ENCODE measurements at places on chromosomes 13 and 19. TPM values are rescaled to one million over a fixed set of nuclear protein-coding genes. Genes with fewer than 3 reads are reported as not detected.
A peak's percentile ranks its signal among the peaks of the same experiment; 100 is the strongest.

DNA sequence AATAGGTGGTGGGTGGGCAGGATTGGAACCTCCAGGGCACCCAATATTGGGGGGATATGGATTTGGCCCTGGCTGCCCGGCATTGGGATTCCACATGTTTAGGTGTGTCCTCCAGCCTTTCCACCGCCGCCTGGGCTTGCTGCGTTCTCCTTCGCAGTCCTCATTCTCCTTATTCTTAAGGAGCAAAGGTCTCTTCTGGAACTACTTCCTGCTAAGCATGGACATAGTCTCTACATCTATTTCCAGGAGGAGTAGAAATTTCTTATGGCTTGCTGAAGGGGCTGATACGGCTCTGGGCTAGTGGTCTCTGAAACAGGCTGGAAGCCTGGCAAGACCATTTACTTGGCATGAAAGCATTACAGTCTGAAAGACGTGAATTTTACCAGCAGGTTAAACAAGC is 9.2 kb upstream of the FCGBP start:
- DNase-seq: no peak

GRCh38 chr13:41048640-41049039 is 12.7 kb upstream of the WBP4 start:
- DNase-seq: no peak

- no peak for DNase-seq
Measured at GRCh38 chr19:56312787-56313657, 1.6 kb downstream of the ZSCAN5A start.

GRCh38 chr19:48716562-48717291 is 2.8 kb downstream of the MAMSTR start:
- no peak for DNase-seq

DNA sequence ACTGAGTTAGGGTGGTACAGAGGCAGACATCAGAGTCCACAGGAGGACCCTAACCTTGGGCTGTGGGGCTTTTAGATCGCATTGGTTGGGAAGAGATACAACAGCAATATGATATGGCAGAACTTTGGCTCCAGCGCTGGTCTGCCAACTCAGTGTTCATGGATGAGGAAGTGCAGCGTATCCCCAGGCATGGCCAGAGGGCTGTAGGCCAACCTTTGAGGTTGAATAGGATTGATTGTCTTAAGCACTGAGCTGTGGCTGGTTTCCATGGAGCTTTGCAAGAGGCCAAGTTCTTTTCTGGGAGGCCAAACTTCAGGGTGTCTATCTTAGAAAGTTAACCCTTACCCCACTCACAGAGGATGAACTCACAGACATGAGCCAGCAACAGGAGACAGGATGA is 144.1 kb upstream of the TMTC4 start:
- no peak for DNase-seq

GRCh38 chr19:39430675-39431593 is 4.8 kb downstream of the RPS16 start:
- peak; percentile 80 for DNase-seq

- DNase-seq: peak; percentile 85
Measured at GRCh38 chr19:10424011-10424637, 3.8 kb downstream of the PDE4A start.

- no peak for DNase-seq
Measured at GRCh38 chr13:24202215-24202614, 41.7 kb downstream of the SPATA13 start.

GRCh38 chr13:80436571-80437169 is 95.7 kb upstream of the SPRY2 start:
- DNase-seq: no peak

DNA sequence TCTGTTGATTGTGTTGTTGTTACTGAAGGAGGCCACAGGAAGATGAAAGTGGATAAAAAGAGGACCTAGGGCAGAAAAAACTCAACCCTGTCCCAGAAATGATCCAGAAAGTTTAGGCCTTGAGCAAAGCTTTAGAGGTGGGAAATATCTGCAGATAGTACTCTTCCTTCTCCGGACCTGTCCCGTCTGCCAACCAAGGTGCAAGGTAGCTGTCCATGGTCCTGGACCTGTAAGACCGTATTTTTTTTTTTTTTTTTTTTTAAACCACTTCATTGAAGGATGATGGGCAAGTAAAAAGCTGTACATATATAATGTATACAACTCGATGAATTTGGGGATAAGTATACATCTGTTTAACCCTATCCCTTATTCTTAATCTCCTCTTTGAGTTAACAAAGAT is 225.9 kb downstream of the OLFM4 start:
- no peak for DNase-seq

- no peak for DNase-seq
Measured at GRCh38 chr13:108526286-108526685, 103.1 kb upstream of the MYO16 start.

The PEG3 gene
- polyA plus RNA-seq: 27.9 TPM

The GRIN2D gene
- 0.36 TPM for polyA plus RNA-seq

The ZNF527 gene
- 11.9 TPM for polyA plus RNA-seq

The TRPC4 gene
- 0.13 TPM for polyA plus RNA-seq

The MEGF8 gene
- polyA plus RNA-seq: 37.5 TPM

Data from left lung (tissue), 14 donors.